GM12878 (cell line): ENCODE measurements at places on chromosomes 5 and 9. TPM values are rescaled to one million over a fixed set of nuclear protein-coding genes. Genes with fewer than 3 reads are reported as not detected.

GRCh38 chr9:4206718-4207117, 93.2 kb downstream of the GLIS3 start:
- no peak for DNase-seq

DNA sequence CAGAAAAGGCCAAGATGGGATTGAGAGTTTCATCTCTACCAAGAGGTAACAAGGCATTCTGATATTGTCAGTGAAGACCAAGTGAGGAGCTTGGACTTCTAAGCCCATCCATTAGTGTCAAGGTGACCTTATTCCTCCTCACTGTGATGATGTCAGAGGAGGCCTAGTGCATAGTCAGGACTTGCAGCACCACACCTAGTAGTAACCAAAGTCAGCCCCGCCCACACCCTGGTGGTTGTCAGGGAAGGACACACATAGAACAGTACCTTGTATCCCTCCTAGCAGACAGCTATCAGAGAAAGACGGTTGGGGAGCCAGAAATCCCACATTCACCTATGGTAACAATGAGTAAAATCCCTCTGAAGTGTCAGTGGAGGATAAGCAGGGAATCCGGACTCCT, 111.7 kb downstream of the AP3B1 start:
- DNase-seq = no peak

DNA sequence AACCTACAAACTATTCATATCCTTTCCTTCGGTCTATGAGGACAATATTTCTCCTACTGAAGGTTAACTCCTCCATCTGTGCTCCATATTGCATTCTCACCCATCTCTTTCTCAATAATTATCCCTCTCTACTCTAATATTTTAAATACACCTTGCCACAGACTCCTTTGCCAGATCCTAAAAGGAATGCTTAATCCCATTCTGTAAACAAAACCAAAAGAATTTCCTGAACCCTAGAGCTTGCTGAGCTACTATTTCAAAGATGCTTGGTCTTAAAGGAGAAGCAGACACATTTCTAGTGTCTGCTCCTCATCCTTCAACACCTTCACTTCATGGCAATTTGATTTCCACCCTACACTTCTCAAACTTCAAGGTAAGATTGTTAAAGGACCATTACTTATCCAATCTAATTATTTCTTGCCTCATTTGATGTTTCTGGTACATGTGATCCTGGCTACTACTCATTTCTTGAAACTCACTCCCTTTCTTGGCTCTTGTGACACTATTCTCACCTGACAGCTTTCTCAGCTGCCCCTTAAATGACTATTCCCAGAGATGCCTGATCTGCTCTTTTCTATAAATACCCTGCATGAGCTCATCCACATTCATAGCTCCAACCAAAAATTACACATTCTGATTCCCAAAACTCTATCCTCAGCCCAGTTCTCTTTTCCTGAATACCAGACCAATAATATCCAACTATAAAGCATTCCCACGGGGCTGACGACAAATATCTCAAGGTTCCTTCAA, 20.2 kb downstream of the HOMER1 start:
- no peak for DNase-seq

DNA sequence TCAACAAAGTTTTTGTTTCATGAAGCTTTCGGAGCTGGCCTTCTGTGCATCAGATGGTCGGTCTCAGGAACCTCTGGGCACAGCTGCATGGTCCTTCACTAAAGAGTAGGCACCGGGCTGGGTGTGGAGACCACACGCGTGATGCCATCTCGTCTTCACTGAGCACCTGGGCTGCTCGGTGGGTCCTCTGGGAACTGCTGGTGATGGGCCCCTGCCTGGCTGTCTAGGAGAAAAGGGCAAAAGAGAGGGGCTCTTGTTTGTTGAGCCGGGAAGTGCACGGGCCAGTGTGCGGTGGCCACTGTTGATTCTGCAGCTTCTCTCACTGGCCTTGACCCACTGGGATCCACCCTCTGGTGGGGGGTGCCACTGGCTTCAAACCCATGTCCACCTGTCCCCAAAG, 46.0 kb downstream of the COL5A1 start:
- no peak for DNase-seq

- no peak for DNase-seq
Measured at GRCh38 chr5:53199882-53200281, 90.3 kb upstream of the MOCS2 start.

GRCh38 chr5:173025651-173026050, 30.5 kb upstream of the CREBRF start:
- DNase-seq = no peak

DNA sequence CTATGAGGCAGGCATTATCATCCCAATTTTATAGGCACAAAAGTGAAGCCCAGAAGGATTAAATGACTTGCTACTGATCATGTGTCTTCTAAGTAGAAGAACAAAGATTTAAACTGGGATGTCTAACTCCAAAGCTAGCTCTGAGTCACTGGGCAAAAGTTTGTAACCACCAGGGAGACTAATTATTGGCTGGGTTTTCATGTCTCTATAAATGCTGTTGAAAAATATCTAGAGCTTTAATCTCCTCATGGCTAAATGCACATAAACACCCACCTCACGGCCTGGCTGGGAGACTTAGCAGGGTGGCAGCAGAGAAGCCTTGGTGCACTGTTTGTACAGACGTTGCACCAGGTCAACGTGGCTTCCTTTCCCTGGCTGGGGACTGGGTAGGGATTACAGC, 144.6 kb downstream of the MELK start:
- no peak for DNase-seq

GRCh38 chr9:32161720-32162119, 222.7 kb upstream of the ACO1 start:
- no peak for DNase-seq

- DNase-seq = no peak
Measured at GRCh38 chr9:5608298-5609225, 20.3 kb upstream of the RIC1 start.

DNA sequence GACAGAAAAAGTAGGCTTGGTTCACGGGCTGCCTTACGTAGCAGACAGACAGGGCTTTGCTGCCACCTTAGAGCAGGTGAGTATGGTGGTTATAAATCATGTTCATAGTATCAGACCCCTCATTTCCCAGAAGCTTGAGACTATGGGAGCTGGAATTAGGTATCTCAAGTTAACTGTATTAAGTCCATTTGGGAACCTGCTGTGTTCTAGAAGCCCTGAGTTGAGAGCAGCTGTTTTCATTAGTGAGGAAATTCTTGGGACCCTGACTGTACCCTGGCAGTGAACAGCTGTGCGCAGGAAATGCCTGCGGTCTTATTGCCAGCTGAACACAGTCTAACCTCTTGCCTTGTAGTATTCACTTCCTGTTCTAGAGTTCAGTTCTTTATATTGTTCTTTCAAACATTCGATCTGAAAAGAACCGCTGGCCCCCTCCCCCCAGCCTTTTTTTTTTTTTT, 29.8 kb downstream of the UGCG start:
- DNase-seq = peak; percentile 86

DNA sequence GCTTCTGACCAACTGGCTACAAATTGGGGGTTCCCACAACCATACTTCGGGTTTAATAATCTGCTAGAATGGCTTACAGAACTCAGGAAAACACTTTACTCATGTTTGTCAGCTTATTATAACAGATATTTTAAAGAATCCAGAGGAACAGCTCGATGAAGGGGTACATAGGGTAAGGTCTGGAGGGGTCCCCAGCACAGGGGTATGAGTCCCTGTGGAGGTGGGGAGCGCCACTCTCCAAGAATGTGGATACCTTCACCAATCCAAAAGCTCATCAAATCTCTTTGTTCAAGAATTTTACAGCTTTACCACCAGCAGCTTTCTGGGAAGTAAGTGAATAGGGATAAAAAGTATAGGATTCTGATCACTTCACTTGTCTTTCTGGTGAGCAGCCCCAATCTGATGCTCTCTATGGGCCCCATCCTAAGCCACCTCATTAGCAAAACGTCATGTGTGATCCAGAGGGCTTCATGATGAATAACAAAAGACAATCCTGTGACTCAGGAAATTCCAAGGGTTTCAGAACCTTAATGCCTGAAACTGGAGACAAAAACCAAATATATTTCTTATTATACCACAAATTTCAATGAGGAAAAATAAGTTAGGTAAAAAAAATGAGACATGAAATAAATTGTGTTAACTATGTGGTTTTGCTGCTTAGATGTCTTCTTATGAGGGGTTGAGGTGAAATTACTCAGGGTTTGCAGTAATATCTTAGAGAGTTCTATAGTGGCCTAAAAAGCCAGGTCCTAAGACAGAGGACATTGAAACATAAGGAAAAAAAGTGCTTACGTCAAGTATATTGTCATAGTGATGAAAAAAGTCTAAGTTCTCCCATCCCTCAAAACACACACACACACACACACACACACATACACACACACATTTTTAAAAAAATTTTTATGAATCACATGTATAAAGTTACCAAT, 290.5 kb downstream of the ANXA1 start:
- no peak for DNase-seq

- no peak for DNase-seq
Measured at GRCh38 chr9:125749951-125750626, 2.9 kb downstream of the PBX3 start.

- DNase-seq = no peak
Measured at GRCh38 chr9:109604131-109604530, 106.0 kb upstream of the PTPN3 start.

- no peak for DNase-seq
Measured at GRCh38 chr9:85702726-85703289, 38.9 kb downstream of the AGTPBP1 start.

- DNase-seq = no peak
Measured at GRCh38 chr5:176921714-176922113, 22.6 kb upstream of the HK3 start.

DNA sequence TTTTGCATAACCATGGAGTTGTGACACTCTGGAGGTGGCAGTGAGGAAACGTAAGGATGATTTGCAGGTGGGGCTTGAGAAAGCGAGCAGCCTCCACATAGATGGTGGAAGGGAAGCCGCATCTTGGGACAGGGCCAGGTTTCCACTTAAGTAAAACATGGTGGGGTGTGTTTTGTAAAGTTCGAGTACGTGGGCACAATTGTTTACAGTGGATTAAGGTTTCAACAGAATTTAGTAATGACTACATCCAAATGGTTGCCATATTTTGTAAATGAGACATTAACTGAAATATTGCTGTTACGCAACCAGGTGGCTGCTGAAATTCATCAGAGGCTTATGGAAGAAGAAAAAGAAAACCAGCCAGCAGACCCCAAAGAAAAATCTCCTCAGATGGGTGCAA, 85.4 kb upstream of the IL7R start:
- DNase-seq = no peak

GRCh38 chr5:10706326-10706725, 54.7 kb downstream of the DAP start:
- DNase-seq = no peak

DNA sequence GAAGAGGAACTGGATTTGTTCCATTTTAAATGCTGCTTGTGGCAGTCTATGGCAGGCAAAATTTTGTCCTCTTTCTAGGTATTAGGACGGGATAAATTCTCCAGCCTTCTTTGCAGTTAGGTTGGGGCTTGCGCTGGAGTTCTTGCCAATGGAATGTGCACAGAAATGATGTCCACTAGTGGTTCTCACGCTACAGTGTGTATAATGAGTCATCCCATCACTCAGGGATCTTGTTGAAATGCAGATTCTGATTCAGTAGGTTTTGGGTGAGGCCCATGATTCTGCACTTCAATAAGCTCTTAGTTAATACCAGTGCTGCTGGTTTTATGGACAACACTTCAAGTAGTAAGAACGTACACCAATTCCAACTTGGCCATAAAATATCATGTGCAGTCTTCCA, 317.6 kb upstream of the KLF4 start:
- no peak for DNase-seq

GRCh38 chr5:6760686-6761085, 47.5 kb downstream of the TENT4A start:
- no peak for DNase-seq

- no peak for DNase-seq
Measured at GRCh38 chr5:168329302-168329701, 37.9 kb downstream of the WWC1 start.

DNA sequence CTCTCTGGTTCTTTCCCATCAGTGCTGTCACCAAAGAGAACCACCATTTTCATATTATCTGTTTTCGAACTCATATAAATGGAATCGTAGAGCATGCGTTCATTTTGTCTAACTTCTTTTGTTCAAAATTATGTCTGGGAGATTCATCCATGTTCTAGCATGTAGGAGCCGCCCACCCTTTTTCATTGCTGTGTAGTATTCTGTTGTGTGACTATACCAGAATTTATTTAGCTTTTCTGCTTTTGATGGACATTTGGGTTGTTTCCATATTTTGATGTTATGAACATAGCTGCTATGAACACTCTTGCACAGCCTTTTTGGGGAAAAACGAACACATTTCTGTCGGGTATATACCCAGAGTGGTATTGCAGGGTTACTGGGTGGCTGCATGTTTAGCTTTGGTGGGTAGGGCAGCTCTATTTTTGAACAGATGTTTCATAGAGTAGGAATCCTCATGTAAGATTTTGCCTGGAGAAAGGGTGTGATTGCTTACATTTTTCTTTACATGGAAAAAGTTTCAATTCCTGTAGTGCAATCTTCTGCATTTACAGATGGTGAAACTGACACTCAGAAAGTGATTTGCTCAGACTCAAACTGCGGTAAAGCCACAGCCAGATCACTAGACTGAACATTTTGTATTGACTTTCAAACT, 100.2 kb upstream of the IL12B start:
- no peak for DNase-seq

DNA sequence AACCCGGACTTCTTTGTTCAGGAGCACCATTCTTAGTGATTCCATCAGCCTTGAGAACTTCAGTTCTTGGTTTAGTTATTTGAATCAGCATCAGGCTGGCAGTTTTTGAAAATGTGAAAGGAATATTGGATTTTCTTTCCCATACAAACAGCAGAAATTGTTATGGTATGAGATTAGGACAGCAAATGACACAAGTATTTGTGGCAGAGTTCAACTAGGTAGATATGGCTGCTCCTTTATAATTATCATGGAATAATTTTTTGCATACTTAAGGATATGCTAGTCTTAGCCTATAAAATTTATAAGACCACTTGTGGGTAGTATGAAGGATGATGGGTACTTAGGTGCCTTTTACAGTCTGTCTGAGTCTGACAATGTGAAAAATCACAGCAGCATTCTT, 25.5 kb downstream of the ERAP2 start:
- no peak for DNase-seq

OTULINL gene
- 3.1 and 4.7 TPM in 2 replicates for total RNA-seq

FAM170A gene
- total RNA-seq = not detected in 2 replicates

EEIG1 gene
- 69.7 and 75.9 TPM in 2 replicates for total RNA-seq

IRX1 gene
- total RNA-seq = not detected in 2 replicates

LIX1 gene
- not detected in 2 replicates for total RNA-seq

SLCO6A1 gene
- total RNA-seq = not detected in 2 replicates
